ENCODE measurements at places on chromosomes 12 and 14.

DNA sequence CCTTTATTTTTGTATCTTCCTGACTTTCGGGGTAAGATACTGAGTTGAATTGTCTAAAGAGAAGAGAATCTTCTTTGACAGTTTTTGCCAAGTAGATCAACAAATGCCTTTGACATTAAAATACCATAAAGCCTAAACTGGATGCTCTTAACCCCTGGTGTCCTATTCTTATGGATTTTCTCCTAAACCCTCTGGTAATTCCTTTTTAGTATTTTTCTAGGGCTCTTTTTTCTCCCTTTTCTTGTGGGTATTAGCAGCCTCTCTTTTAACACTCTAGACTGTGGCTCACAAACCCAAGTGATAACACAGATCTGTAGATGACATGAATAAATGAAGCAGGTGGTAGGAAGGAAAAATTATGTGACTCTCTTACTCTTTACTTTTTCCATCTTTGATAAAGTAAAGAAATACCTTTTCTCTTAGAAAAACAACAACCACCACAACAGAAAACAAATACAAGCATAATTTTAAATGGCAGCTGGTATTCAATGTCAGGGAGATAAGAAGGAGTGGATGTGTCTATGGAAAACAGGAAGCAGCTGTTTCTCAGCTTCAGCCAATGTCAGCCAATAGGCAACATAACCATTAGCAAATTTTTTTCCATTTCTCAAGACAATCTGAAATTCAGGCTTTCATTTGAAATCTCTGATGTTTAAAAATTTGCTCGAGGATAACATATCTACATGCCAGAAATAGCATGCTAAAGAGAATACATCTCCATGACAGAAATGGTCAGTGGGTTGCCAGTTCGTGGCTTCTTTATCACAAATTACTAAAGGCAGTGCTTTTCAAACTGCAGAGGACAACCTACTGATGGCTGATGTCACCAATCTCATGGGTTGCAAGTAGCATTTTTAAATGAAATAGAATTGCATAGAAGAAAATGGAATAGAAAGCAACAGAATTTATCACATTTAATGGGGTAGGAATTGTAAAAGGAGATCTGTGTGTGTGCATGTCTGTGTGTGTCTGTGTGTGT is 123.1 kb upstream of the KRR1 start:
- no peak for DNase-seq

DNA sequence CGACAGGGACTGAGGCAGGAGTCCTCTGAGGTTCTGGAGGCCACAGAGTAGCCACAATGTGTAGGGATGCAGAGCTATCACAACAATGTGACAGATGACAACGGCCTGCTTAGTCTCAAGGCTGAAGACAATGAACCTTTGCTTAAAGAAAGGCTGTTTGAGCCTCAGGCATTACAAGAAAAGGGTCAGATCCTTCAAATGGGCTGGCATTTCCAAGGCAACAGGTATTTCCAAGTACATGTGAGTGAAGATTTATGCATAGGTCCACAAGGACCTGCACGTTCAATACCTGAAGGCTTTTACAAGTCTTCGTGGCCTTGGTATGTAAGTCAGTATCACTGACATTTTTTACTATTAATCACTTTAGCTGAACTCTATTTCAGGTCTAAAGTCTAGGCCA is 62.0 kb downstream of the TMCC3 start:
- no peak for DNase-seq

- DNase-seq: no peak
These were observed 28.7 kb upstream of the P2RX4 start for GRCh38 chr12:121181181-121181580.

DNA sequence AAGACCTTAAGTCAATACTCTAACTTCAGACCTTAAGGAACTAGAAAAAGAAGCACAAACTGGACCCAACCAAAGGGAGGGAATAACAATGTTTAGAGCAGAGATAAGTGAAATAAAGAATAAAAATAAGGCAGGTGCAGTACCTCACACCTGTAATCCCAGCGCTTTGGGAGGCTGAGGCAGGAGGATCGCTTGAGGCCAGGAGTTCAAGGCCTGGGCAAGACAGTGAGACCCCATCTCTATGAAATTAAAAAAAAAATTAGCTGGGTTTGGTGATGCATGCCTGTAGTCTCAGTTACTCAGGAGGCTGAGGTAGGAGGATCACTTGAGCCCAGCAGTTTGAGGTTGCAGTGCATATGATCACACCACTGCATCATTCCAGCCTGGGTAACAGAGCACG is 9.1 kb downstream of the TFCP2 start:
- DNase-seq: no peak

- DNase-seq: no peak
These were observed 73.0 kb downstream of the RMST start for GRCh38 chr12:97535582-97535981.

DNA sequence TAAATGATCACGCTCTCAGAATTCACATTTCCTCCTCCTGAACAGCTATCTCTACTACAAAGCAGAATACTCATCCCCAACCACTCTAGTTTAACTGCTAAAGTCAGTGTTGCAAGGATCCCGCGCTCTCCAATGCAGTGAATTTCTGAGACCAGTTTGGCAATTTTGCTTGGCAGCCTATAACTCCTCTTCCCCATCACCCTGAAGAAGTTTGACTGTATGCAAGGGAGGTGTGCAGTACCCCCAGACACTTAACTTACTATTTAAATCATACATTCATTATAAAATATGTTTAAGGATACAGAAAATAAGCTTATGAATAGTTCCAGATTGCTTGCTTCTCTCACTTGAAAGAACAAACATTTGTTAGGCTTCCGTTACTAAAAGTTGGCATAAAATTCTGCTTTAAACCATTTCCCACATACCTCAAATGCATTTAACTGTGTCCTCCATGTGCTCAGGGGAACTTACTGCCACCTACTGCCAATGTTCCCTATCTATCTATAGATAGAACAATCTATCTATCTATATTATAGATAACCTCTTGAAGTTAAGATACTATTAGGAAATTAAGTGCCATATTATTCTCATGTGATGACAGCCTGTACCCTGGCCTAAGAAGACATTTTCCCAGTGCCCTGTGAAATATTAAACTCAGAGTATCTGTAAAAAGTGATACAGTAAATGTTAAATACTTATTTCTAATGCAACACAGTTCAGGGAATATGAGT is 2.4 kb downstream of the LGR5 start:
- DNase-seq: no peak

DNA sequence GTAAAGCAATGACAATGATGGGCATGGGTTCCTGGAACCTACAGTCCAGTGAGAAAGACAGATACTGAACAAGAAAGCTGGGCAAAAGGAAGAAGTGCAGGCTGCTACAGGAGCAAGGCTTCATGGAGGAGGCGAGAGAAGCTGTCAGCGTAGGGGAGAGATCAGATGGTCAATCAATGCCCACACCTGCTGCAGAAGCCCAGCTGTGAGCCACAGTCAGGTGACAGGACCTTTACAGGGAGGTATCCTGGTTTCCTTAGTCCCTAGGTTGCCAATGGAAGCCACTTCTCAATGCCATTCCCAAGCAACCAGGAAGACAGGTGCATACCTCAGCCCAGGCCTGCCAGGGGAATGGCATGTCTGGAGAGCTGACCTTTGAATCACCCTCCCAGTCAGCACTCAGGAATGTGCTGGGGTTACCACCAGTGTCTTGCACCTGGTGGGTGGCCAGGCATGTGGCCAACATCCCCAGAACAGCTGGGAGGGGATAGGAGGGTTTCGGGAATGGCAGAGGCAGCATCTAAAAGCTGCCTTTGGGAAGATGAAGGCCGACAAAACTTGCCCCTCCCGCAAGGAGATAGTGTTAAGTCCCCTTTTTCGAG is 170.3 kb downstream of the TTC7B start:
- DNase-seq: no peak

- DNase-seq: no peak
These were observed 1.6 kb downstream of the IRAK4 start for GRCh38 chr12:43760396-43760795.

DNA sequence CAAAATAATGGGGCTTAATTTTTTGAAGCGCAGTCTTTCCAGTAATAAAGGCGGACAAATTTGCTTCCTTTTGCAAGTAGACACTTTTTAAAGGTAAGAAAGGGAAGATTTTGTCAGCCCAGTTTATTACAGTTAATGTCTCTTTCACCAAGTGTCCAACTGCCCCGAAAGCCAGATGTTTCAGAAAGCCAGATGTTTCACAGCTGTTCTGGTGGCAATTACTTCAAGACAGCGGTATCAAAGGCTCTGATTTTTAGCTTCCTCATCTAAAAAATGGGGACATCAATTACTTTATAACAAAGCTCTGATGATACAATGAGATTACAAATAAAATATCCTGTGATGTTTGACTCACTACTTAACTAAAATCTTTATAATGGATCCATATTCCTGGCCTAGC is 1.0 kb downstream of the WBP11 start:
- DNase-seq: no peak

GRCh38 chr14:54120260-54120659 is 163.6 kb upstream of the BMP4 start:
- no peak for DNase-seq

DNA sequence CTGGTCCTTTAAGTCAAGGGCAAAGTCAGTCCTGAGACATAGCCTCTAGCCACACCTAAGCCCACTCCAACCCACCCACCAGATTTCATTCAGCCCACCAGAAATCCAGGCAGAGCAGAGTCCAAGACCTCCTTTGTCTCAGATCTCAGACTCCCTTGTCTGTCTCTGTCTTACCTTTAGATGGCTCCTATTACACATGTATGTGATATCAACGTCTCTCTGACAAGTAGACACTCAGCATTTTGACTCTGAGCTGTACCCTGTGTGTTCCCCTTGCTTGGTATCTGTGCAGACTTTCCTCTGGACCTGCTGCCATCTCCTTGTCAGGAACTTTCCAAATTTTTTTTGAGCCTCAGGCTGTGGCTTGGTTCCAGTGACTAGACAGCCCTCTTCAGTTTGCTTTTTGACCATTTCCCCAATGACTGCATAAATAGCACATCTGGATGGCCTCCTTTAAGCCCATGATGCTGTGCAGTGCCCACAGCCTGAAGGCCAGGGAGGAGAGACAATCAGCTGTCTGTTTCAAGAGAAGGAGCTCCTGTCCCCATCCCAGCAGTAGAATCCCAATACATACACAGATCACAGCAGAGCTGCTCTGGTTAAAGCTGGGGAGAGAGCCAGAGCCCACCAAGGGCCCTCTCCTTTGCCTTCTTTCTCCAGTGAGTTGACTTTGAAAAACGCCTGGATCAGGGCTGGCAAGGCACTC is 7.0 kb downstream of the POU6F1 start:
- DNase-seq: no peak

- no peak for DNase-seq
These were observed 2.2 kb downstream of the NOS1 start for GRCh38 chr12:117359029-117359845.

DNA sequence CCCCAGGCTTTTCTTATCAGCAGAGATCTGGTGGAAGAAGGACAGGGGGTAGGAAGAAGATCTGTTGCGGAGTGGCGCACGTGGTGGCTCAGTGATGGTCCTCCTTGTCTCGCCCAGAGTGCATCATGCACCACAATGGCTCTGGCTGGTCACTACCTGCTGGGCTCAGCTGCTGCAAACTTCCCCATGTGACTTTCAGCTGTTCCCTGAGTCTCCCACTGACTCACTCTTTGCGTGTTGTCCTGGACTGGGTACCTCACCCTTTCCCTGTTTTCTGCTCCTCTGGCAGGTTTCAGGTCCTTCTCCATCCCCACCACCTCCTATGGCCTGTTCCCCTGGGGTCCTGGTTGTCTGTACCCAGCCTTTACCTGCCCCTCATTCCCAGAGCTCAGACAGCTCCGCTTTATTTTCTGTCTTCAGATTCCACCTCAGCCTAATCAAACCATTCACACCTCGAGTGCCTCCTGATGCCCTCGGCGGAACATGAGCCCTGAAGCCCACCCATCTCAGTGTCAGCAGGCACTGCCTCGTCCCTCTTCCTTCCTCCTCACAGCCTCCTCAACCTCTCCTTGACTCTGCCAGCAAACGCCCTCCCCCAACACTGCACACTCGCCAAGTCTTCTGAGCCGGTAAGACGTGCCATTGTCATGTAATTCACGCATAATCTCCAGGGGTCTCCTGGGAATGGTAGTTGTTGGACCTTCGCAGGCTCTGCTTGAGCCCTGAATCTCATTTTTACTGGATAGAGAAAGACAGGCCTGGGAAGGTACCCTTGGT is 1.8 kb downstream of the C1R start:
- DNase-seq: no peak

- no peak for DNase-seq
These were observed 10.1 kb downstream of the IL23A start for GRCh38 chr12:56348776-56349175.

DNA sequence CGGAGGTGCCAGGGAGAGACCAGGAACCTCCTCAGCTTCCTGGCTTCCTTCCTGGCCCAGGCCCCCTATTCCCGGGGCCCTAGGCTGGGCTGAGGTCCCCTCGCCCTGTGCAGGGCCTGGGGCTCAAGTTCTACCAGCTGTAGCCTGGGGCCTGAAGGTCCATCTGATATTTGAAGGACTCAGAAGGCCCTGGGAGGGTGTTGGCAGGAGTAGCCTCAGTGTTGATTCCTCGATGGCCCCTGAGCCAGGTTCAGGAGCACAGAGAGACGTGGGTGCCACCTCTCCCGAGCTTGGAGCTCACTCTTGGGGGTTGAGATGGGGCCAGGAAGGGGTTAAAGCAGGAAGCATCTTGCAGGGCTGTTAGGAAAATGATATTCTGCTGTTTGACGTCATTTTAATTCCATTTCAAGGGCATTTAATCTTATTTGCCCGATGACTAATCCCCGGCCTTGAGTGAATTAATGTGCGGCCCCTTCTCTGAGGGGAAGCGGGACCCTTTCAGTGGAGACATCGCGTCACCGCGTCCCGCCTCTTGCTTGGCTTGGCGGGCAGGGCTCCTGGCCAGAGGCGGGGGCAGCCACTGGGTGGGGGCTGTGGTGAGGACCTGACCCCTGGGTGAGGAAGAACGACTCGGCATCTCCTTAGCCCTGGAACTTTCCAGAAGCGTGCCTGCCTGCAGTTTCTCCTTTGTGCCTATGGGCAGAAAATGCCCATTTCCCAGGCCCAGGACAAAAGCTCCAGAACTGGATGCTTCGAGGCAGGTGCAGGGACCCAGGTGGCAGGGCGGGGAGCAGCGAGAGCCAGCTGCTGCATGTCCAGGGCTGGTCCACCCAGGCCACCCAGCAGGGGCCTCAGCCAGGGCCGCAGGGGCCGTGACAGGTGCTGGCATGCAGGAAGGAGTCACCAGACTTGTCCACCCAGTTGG is 158.3 kb downstream of the KIF26A start:
- DNase-seq: no peak

- DNase-seq: no peak
These were observed 4.3 kb downstream of the FRS2 start for GRCh38 chr12:69474456-69474855.

- no peak for DNase-seq
These were observed 282.2 kb downstream of the ADGRD1 start for GRCh38 chr12:131235871-131236271.

DNA sequence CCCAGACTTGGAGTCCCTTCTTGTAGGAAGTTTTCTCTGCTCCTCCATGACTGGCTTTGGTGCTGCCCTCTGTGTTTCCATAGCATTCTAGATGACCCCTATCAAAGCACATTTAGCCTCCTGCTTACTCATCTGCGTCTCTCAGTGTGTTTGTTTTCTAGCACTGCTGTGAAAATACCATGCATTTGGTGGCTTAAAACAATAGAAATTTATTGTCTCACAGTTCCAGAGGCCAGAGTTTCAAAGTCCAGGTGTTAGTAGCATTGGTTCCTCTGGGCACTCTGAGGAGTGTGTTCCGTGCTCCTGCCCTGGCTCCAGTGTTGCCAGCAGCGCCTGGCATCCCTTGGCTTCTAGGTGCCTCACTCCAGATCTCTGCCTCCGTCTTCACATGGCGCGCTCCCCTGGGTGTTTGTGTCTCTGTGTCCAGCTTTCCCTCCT is 86.1 kb downstream of the CACNA1C start:
- DNase-seq: no peak
